Aorta (tissue), 5 donors: ENCODE measurements at places on chromosomes 11 and 22. TPM values are rescaled to one million over a fixed set of nuclear protein-coding genes. Genes with fewer than 3 reads are reported as not detected.

GRCh38 chr22:28656181-28656580 lies 23.5 kb downstream of the TTC28 start:
- DNase-seq, result no peak
- H3K36me3 ChIP-seq, result no peaks in the 10 kb centered on the region
- no peaks in the 10 kb centered on the region for H3K27me3 ChIP-seq
- H3K4me3 ChIP-seq, result no peak overlapping the region
- H3K4me1 ChIP-seq, result no peaks in the 10 kb centered on the region

DNA sequence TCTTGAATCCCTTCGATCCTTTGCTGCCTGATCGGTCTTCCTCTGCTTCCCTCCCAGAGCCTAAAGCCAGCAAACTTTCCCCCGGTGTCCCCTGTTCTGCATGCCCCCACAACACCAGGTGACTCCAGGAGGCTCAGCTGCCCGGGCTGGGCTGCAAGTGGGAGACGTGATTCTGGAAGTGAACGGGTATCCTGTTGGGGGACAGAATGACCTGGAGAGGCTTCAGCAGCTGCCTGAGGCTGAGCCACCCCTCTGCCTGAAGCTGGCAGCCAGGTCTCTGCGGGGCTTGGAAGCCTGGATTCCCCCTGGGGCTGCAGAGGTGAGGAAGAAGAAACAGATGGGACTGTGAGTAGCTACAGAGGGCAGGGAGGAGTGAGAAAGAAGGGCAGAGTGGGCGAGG lies 3.6 kb downstream of the NHERF4 start:
- H3K27ac ChIP-seq, result no peak overlapping the region
- no peak overlapping the region for H3K4me3 ChIP-seq
- H3K4me1 ChIP-seq, result no peaks in the 10 kb centered on the region
- DNase-seq, result no peak
- H3K27me3 ChIP-seq, result no peaks in the 10 kb centered on the region

GRCh38 chr11:22521226-22521625 lies 104.4 kb downstream of the FANCF start:
- no peak for DNase-seq
- H3K4me1 ChIP-seq, result no peaks in the 10 kb centered on the region
- no peak overlapping the region for H3K4me3 ChIP-seq
- H3K27me3 ChIP-seq, result no peaks in the 10 kb centered on the region

- H3K4me3 ChIP-seq, result no peak overlapping the region
- H3K4me1 ChIP-seq, result no peaks in the 10 kb centered on the region
- no peak overlapping the region for H3K27ac ChIP-seq
- DNase-seq, result no peak
- H3K36me3 ChIP-seq, result no peaks in the 10 kb centered on the region
Measured at GRCh38 chr11:19430754-19431398, 190.1 kb upstream of the E2F8 start.

The CARD18 gene
- total RNA-seq, result not detected

The SLC37A2 gene
- total RNA-seq, result 9.1 TPM

The CCDC157 gene
- total RNA-seq, result 0.87 TPM

The CASP1 gene
- total RNA-seq, result 32.7 TPM

The APLNR gene
- total RNA-seq, result 27.7 TPM
